Activated CD8-positive, alpha-beta T cell treated with anti-CD3 and anti-CD28 coated beads, Interleukin-2, amount 10 ng/mL, durations not matched to agents 7 days and 5 days (primary cell): ENCODE measurements at places on chromosomes 1 and 21. TPM values are rescaled to one million over a fixed set of nuclear protein-coding genes. Genes with fewer than 3 reads are reported as not detected.

DNA sequence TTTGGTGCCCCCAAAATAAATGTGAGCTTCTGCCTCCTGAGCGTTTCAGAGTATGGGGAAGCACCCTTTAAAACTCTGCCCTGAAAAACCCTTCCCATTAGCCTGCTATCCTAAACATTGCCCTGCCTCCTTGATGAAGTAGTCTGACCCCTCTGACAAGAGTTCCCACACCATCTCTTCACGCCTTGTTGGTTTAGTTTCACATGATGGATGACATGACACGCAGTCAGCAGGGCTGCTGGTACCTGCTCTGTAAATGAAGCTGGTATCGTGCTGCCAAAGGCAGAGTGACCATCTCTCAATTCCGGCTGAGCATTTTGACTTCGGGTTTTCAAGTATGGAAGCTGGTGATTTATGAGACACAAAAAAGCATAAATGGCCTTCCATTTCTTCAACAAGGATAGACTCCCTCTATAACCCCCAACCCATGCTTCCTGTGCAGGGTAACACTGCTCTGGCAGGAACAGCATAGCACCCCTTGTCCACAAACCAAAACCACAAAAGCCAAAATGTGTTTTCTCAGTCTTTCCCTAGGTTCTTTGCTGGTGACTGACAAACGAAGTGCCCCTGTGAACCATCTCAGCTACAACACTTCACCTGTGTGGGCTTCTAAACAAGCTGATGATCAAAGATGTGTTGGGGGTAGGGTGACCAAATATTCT, 444.6 kb downstream of the NUF2 start:
- no peak for DNase-seq

GRCh38 chr1:223423641-223424233, 30.5 kb downstream of the CCDC185 start:
- no peak for DNase-seq

CFAP107 gene
- not detected for total RNA-seq

GRCh38 chr1:166133276-166133841, 33.4 kb downstream of the FAM78B start:
- peak; percentile 24 for DNase-seq

- no peak for DNase-seq
These were observed 17.7 kb downstream of the CD53 start for GRCh38 chr1:110890474-110891196.

CCDC185 gene
- total RNA-seq, result not detected

DNA sequence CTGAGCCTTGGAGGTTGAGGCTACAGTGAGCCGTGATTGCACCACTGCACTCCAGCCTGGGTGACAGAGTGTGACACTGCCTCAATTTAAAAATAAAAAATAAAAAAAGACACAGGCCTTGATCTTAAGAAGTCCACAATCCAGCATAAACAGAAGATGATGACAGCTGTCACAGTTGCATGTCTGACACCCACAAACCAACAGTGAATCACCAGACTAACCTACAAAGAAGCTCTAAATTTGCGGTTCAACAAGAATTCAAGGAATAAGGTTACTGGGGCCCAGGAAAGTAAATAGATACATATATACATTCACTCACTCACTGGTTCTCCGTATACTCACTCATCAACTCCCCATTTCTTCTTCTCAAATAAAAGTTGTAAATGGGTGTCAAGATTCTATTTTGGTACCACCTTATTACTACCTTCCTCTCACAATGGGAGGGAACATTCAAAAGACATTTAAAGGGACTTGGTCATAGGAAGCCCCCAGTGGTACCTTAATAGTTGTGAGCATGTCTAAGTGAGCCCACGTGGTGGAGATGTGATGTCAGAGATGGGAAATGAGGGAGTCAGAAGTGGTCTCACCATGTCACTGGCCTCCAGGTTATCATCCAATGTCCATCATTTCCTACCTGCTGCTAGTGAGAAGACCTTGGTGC, 66.9 kb upstream of the PRDX6 start:
- no peak for DNase-seq

TAS1R1 gene
- not detected for total RNA-seq

DNA sequence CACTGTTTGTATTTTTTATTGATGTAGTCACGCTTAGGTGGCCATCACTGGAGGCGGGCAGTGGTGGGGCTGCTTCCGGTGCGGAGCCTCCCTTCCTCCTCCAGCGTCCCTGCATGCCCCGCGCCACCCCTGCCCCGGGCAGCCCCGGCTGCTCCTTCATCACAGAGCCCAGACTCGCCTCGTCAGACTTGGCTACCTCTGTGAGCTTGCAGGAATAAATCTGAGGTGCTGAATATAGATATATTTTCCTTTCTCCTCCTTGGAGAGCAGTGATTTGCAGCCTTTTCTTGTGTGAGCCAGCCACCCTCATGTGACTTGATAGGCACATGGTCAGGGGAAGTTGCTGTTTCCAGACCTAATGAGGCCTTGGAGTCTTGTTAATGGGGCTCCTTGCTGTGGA, 412.7 kb upstream of the VAMP3 start:
- no peak for DNase-seq
